ENCODE measurements at places on chromosomes 7 and 10.

DNA sequence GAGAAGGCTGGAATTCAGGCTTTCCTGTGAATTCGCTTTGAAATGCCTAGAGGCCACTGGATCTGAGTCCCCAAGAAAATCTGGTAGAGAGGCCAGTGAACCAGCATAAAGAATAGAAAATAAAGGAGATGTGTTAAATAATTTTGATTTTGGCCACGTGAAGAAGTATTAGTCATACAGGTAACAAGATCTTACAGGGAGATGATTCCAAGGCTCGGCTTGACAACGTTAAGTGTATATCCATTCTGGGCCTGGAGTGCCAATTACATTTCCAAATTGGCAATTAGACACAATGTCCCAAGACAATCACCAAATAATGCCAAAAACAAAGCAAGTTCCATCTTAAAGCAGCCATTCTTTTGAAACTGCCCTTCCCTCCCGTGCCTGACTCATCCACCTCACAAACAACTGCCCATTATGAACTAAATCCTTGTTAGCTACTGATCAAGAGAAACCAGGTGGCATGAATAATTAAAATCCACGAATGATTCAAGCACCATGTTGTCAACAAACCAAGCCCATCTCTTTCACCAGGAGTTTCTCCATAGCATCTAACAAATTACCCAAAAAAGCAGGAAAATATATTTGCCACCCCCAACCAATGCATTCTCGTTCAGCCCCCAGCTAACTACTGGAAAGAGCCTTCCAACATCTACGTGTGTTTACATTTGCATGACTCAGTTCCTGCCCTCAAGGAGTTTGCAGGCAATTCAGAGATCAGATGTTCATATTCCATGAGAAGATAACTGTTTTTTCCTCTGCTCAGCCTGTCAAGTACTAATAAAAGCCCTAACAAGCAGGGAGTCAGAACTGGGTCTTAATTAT, 8.5 kb downstream of the KCNMA1 start:
- no peak for DNase-seq

GRCh38 chr10:104941662-104942061, 300.6 kb downstream of the SORCS3 start:
- DNase-seq: no peak

DNA sequence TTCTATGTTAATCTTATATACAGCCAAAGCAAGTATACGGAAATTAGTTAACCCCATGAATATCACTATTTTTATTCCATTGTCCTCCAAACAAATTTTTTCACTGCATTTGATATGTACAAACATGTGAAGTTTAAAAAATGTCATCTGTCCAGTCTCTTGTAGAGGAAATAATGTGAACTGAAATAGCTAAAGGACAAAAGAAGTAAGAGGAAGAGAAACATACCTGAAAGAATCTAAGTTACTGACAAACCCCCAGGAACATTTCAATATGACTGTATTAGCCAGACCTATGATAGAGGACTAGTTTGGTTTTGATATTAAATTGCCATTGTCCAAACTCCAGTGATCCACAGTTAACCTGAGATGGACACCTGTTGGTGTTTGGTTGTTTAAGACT, 80.6 kb downstream of the NRCAM start:
- no peak for DNase-seq

DNA sequence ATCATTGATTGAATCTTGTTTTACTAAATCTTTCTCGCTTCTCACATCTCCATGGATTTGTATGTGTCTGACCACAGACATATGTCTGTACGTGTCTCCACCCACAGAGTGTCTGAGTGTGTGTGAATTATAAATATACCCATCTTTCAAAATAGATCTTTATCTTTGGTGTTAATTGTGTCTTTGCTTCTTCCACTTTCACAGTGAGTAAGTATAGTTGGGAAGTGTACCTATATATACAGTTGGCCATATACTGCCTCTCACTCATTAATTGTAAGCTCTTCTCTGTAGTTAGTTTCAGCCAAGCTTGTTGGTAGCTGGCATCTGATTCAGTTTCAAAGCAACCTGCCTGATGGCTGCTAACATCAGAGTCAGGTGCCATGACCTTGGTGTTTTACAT, 18.4 kb downstream of the EEPD1 start:
- DNase-seq: no peak

DNA sequence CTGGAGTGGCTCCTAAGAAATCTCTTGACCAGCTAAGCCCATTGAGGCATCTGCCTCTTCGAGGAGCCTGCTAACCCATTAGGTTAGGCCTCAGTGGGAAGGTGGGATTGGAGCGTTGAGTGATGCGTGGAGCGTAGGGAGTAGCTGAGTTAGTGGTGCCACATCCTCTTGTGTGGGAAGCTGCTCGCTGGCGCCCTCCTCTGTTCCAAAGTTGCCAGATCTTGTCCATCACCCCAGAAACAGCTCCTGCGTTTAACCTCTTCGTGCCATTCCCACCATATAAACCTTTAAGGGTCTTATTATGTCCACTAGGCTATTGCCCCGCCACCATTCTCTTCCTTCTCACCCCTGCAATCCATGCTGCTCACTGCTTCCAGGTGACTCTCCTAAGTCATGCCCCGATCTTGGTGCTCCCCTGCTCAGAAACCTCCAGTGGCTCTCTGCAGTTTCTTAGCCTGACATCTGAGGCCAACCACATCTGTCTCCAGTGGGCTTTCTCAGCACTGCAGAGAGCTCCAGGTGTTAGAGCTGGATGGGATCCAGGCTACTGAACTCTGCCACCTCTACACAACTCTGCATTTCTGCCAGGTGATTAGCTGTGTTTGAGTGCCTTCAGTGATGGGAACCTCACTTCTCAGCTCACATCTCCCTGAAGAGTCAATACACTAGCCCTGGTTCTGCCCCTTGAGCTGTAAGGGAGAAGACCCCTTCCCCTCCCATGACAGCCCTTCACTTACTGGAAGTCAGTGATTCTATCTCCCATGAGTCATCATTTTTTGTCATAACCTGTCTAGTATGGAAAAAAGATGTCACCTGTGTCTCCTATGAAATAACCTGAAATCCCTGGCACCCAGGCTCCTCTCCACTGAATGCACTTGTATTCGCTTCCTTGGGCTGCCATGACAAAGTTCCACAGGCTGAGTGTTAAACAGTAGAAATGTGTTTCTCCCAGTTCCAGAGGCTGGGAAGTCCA, 65.0 kb upstream of the FGFR2 start:
- DNase-seq: no peak
